ENCODE measurements at places on chromosomes 13 and 19. TPM values are rescaled to one million over a fixed set of nuclear protein-coding genes. Genes with fewer than 3 reads are reported as not detected.

The KANK3 gene
- total RNA-seq, result 1.6 TPM

The CPB2 gene
- not detected for total RNA-seq

The SYCN gene
- total RNA-seq, result not detected

DNA sequence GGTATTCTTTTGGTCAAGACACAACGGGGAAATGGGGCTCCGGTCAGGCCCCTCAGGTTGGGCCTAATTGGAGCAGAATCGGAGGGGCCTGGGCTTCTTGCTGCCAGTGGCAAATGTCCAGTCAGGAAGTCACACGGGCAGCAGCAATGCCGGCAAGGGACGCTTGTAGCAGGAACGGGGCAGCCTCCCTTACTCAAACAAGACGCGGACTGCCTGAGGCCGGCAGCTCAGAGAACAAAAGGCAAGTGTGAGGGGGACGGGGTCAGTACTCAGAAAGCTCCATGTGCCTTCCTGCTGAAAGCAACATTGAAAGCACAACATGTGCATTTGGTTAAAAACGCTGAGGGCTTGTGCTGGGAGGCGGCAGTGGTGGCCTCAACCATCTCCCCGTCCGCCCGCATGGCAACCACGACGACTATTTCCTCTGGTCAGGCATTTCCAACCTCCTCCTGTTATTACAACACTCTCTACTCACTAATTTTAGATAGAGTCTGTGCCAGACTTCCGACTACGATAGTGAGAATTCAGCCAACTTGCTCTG, 20.5 kb upstream of the RASA3 start:
- DNase-seq, result no peak

GRCh38 chr13:44237276-44237767, 136.3 kb upstream of the SERP2 start:
- DNase-seq, result peak; percentile 83

All from NCI-H460 (cell line).